Activated T-cell treated with anti-CD3 and anti-CD28 coated beads for 1 hour (primary cell): ENCODE measurements at places on chromosomes 3 and 15.

DNA sequence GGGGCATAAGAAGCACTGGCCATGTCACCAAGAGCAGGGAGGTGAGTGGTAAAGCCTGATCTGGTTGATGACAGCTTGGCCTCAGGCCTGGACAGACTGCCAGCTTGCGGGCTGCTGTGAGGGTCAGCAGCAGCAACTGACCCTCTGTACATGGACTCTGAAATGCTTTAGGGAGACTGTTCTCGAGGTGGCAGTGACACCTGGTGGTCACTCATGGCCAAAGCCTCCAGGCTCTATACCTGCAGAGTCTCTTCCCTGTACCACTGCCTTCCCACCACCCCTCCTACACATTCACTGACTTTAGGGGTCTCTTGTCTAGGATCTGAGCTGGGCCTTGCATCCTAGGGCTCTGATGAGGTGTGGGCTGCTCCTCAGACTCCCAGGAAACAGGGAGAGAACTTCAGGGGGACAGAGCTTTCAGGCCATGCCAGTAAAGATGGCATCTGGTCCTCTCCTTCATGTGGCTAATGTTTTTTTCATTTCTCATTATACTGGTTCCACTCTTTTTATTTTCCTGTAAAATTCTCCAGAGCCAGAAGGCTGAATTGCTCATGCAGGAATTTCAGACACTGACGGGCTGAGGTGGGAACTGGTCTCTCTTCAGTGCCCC is 17.2 kb upstream of the TIMP4 start:
- no peak for DNase-seq

DNA sequence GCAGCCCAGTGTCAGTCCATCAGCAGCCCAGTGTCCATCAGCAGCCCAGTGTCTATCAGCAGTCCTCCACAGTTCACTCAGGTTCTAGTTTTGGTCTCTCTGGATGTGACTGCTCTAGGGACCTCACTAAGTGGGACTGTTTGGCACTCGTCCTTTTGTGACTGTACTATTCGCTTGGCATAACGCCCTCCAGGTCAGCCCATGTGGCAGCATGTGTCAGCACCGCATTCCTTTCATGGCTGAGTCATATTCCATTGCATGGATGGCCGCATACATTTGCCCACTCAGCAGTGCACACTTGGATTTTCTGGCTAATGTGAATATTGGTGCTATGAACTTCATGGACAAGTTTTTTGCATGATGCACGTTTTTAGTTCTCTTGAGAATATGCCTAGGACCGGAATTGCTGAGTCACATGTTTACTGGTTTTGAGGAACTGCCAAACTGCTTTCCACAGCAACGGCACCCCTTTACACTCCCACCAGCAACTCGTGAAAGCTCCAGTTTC is 16.4 kb downstream of the CHST13 start:
- no peak for DNase-seq

- no peak for DNase-seq
Measured at GRCh38 chr3:24498391-24498790, 3.7 kb upstream of the THRB start.

DNA sequence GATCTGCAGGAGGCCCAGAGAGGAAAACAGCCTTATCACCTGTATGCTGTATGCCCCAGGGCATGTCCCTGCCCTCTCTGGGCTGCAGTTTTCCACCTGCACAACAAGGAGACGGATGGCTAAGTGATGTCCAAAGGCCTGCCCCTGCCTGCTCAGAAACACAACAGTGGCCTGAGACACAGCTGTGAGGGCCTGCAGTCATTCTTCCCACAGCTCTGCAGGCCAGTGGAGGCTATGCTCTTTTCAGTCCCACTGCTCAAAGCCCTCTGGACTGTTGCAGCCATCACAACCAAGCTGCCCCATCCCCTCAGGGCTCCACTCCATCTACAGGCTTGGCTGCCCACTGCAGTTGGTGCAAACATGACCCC is 5.2 kb upstream of the TBC1D2B start:
- no peak for DNase-seq

GRCh38 chr15:57405133-57405532 is 28.8 kb downstream of the CGNL1 start:
- no peak for DNase-seq

GRCh38 chr15:29681946-29682345 is 140.3 kb downstream of the TJP1 start:
- no peak for DNase-seq

GRCh38 chr15:29476503-29477080 is 207.0 kb upstream of the NSMCE3 start:
- DNase-seq: no peak

GRCh38 chr3:69914395-69914794 is 85.1 kb upstream of the SAMMSON start:
- no peak for DNase-seq

- DNase-seq: no peak
Measured at GRCh38 chr15:79315623-79316328, 4.9 kb downstream of the TMED3 start.

DNA sequence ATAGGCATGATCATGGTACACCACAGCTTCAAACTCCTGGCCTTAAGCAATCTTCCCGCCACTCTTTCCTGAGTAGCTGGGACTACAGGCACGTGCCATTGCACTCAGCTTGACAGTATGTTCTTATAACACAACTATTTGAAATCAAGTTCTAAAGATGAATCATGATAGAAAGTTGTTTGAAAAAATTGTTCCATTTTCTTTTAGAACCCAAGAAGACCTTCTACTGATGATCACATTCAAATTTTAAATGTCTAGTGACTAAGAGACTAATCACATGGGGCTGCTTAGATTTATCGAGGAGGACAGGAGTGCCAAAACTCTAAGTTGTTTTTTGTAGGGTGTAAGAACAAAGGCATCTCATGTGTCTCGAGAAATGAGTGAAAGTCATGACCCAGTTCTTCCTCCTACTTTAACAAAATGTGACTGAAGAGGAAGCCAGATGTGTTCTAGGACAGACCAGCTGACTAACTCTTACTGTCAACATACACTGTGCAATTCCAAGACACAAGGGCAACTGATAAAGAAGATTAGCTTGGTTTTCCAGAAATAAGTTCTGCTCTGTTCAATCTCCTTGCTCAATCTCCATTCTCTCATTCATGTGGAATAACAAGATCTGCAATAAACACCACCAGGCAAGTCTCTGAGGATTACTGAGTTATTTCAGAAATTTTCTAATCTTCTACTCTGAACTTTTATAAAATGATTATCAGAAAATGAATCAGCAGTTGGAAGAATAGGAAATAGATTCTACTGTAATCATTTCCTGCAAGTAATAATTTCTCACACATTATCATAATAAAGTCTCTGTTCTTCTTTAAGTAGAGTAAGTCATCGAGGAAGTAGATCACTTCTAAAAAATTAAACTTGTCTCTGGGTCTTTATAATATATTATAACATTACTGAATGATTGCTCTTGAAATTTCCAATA is 122.6 kb upstream of the CCNL1 start:
- DNase-seq: no peak

DNA sequence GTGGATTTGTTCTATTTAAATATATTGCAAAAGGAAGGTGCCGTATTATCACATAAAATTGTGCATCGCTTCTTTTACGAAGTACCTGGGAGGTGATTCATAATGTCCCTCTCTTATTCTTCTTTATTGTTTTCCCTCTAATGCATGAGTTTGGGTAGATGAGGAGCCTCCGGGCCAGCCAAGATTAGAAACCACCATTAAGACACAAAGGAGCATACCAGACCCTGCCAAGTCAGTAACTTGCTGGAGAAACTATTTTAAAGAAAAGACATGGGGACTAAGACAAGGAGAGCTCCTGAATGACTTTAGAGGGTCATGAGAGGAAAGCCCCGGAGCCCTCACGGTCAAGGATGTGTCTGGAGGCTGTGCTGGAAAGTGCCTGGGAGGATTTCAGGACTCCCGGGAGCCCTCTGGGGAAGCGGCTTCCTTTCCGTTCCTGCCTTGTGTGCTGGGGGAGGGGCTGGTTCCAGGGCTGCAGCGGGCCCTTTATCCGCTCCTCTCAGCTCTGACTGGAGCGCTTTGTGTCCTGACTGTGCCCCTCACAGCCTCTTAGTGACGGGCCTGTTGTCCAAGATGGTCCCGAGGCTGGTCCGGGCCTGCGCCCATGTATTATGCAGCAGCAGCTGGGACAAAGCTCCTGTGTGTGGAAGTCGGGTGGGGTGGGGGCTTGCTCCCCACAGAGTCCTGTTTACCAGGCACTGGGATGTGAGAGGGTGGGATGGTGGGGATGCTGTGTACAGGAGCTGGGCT is 35.7 kb downstream of the CORO2B start:
- no peak for DNase-seq

- no peak for DNase-seq
Measured at GRCh38 chr3:112127522-112128494, 5.2 kb downstream of the GCSAM start.

DNA sequence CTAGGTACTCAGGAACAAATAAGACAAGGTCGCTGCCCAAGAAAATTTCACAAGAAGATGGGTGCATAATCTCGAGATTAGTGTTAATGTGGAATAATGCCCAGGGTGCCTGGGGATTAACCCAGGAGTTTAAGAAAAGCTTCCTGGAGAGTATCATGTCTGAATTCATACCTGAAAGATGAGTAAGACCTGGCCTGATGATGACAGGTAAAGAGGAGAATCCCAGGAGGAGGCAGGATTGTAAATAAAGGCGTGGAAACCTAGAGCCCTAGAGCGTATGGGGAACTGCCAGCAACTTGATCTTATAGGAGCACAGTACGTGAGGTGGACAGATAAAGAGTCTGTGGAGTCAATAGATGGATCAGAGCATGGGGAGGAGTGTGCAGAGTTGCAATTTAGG is 43.0 kb downstream of the ARRDC4 start:
- no peak for DNase-seq
